ENCODE measurements at places on chromosomes 1 and 21. TPM values are rescaled to one million over a fixed set of nuclear protein-coding genes. Genes with fewer than 3 reads are reported as not detected.

DNA sequence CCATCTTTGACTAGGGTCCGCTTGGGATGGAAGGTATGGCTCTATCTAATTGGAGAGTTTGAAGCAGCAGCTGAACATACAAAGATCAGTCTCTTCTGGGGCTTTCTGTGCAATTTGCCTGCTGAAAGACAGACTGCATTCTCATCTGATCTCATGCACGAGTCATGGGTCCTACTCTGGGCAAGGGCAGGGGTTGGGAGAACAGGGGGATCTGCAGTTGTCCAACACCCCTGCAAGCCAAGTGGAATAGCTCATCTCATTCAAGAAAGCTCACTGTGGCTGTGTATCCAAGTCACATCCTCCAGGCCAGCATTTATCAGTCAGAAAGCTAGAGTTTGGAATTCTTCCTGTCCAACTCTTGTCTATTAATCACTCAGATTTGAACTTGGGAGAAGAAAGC lies 177.2 kb upstream of the C8B start:
- no peak for DNase-seq

- no peak for DNase-seq
Measured at GRCh38 chr1:27599605-27600497, 4.1 kb downstream of the AHDC1 start.

- peak; percentile 41 for DNase-seq
Measured at GRCh38 chr1:41317361-41317760, 43.9 kb upstream of the FOXO6 start.

DNA sequence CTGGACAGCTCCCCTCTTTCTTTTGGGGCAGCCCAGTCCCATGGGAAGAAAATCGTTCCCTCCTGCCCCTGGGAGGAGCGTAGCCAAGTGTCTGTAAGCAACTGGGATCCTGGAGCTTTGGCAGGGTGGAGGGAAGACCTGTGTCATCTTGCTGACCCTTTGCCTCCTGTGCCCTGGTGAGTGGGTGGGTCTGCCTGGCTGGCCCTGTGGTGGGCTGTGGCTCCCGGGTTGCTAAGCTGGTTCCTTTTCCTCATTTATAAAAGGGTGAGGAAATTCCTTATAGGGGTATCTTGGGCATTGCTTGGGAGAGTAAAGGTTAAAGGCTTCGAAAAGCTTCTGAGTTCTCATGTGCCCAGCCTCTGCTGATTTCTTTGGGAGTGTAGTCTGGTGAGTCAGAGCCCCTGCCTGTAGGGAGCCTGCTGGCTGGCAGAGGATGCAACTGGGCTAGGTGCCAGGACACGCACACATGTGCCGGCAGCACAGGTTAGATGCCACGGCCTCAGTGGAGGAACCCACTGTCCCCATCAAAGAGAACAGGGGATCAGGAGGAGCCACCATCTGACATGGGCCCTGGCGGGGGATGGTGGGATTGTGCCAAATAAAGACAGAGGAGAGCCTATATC lies 85.2 kb downstream of the ARHGEF10L start:
- no peak for DNase-seq

GRCh38 chr1:204858363-204858821 lies 12.3 kb upstream of the NFASC start:
- DNase-seq, result no peak

GRCh38 chr21:21714426-21714825 lies 716.2 kb downstream of the NCAM2 start:
- DNase-seq, result no peak

GRCh38 chr21:39681845-39682244 lies 63.1 kb upstream of the IGSF5 start:
- DNase-seq, result no peak

GRCh38 chr1:5891736-5892135 lies 100.5 kb downstream of the NPHP4 start:
- no peak for DNase-seq

Gene GBP7
- total RNA-seq, result not detected

Gene VANGL1
- total RNA-seq, result 13.5 TPM

DNA sequence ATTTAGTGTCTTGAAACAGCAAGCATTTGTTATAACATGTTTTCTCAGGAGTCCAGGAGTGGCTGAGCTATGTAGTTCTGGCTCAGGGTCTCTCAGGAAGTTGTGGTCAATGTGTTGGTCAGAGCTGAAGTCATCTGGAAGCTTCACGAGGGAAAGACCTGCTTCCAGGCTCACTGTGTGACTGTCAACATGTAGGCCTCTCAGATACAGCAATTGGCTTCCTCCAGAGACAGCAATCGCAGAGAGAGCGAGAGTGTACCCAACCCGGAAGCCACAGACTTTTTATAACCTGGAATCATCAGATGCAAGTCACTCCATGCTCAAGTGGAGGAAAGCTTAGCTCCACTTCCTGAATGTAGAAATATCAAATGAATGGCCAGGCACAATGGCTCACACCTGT lies 40.9 kb downstream of the TNFRSF9 start:
- no peak for DNase-seq

DNA sequence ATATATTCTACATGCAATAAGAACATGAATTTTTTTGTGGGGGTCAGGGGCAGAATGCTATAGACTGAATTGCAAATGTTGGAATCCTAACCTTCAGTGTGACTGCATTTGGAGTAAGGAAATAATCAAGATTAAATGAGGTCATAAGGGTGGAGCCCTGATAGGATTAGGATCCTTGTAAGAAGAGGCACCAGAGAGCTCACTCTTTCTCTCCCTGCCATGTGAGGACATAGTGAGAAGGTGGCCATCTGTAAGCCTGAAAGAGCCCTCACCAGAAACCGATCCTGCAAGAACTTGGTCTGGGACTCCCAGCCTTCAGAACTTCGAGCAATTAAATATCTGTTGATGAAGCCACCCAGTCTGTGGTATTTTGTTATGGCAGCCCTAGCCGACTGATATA lies 70.3 kb upstream of the SOX13 start:
- no peak for DNase-seq

Gene MFAP2
- total RNA-seq, result 52.1 TPM

Gene PPCS
- 55.9 TPM for total RNA-seq

- DNase-seq, result peak; percentile 73
Measured at GRCh38 chr1:111880881-111881837, 108.3 kb downstream of the KCND3 start.

Gene CHAF1B
- 1.2 TPM for total RNA-seq

GRCh38 chr1:172955161-172955815 lies 95.5 kb downstream of the TNFSF18 start:
- DNase-seq, result no peak

DNA sequence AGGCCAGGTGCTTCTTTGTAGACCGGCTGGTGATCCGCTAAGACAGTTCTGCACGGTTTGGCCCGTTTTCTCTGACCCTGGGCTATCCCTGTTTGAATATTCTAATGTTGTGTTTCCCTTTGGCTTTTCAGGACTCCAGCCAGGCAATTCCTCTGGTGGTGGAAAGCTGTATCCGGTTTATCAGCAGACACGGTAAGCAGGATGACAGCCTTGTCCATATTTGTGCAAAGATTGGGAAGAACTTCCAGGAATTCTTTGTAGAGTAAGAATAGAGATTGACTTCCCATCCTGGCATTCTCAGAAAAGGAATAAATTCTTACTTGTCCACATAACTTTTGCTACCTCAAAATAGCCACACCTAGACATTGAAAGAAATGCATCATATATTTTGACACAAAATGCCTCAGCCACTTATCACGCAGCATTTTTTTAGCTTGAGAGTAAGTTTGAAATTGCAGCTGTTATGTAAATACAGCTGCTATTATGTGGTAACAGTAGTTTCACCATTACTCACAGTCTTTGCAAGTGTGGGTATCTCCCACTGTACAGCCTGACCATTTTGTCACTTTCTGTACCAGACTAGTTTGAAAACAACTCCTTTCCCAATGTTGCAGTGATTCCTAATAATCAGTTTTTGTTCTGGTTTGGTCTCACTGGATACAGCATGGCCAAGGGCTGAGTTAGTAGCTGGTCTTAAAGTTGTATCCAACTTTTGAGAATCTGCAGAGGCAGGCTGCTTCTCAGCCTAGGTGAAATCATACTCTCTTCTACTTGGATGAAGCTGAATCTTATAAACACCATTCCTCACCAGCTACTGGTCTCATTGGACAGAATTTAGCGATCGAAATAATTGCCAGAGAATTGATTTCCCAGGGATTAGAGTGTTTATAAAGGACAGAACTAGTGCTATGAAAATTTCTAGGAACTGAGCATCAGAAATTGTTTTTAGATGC lies 40.0 kb upstream of the IKBKE start:
- no peak for DNase-seq

DNA sequence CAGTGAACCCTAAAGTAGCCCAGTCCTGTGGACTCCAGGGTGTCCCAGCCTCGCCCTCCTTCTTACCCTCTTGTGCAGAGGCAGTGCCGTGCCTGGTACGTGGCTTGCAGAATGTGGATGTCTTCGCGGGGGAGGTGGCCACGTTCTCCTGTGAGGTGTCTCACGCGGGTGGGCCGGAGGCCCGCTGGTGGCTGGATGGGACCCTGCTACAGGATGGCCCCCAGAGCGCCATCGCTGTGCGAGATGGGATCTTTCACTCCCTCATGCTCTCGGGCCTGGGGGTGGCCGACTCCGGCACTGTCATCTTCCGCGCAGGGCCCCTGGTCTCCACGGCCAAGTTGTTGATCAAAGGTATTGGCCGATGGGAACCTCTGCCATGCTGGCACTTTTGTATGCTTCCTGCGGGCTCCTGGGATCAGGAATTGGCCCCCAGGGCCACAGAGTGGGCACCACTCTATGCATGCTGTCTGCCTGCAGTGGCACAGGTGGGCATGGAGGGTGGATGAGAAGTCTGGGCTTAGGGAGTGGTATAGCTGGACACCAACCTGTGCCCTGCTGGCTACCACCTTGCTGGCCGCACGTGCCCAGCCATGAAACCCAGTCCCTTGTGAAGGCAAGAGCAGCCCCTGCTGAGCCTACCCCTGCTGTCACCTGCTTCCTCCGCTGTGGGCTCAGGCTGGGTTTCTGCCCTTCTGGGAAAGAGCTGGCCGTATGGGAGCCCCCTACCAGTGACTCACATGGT lies 92.9 kb downstream of the TRIM11 start:
- peak; percentile 74 for DNase-seq

Gene FCRL2
- total RNA-seq, result not detected

Gene HMGN2
- total RNA-seq, result 265 TPM

Gene TRNP1
- total RNA-seq, result 10.7 TPM

Gene OR2L5
- total RNA-seq, result not detected

DNA sequence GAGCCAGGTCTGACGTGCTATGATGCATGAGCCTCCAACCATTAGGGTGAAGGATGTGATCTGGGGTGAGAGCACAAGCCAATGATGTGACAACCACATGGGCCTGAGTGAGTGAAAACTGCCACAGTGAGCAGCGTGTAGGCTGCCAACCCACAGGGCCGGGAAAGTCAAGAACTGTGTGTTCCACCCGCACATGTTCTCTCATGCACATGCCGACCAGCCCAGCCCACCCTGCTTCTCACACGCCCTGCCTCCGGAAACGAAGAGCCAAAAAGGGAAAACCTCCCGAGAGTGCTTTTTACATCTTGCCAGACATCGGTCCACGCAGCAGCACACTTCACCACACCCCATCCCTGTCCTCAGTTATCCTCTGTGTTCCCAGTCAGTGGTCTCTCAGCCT lies 197.0 kb downstream of the CACNA1E start:
- DNase-seq, result no peak

GRCh38 chr1:115453666-115454065 lies 115.6 kb upstream of the NGF start:
- DNase-seq, result no peak

Gene DDI2
- 23.8 TPM for total RNA-seq

Gene ATAD3C
- total RNA-seq, result 0.83 TPM

- DNase-seq, result no peak
Measured at GRCh38 chr1:175390081-175390481, 197.5 kb upstream of the KIAA0040 start.

DNA sequence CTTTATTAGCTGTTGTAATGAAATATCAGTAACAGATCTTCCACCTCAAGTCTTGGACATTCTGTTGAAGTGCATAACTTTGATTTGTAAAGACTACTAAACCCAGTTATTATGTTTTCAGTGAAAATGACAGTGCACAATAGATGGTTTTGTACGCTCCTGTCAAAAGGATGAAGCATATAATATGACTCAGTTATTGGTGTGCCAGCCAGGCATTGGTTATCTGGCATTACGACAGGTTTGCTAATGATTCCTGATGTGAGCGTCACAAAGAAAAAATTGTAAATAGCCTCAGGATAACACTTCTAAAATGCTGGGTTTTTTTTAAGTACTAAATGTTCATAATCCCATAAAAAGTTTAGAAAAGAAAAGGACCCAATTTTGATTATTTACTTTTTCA lies 147.9 kb downstream of the MAGI3 start:
- no peak for DNase-seq

Gene DNAJC28
- total RNA-seq, result 1.6 TPM

GRCh38 chr1:93758842-93759515 lies 77.3 kb upstream of the BCAR3 start:
- no peak for DNase-seq

DNA sequence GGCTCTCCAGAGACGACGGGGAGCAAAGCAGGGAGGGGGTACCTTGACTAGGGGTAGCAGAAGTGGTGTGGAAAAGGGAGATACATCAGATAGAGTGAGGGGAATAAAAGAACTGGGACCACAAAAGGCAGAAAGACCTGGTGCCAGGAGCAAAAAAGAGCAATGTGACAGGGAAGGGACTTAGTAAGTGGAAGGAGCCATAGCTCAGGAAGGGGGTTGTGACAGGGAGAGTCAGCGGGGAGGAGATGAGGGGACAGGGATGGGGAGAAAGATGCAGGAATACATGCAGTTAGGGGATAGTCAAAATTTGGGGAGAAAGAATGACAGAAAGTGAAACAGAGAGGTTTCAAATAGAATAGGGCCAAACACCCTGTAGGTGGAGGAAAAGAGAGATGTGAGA lies 20.5 kb downstream of the RHOU start:
- DNase-seq, result no peak

Gene CCDC18
- total RNA-seq, result 5.6 TPM

DNA sequence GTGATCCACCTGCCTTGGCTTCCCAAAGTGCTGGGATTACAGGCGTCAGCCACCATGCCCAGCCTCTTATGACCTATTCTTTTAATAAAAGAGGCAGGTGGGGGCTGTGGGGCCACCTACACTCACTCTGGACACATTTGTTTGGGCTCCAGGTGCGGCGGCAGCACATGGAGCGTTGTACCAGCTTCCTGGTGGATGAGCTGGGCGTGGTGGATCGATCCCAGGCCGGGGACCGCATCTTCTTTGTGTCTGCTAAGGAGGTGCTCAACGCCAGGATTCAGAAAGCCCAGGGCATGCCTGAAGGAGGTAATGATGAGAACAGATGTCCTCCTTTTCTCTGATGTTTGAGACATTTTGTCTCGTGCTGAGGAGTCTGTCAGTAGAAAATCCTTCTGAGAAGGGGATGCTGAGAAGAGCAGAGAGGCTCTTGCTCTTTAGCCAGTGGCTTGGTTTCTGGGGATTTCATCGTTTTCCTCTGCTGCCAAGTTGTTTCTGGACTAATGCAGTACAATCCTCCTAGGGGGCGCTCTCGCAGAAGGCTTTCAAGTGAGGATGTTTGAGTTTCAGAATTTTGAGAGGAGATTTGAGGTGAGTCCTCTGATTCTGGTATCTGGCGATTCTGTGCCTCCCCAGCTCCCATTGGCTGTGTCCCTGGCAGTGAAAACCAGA lies 17.9 kb upstream of the MIIP start:
- no peak for DNase-seq
